ENCODE measurements at places on chromosomes 1 and 21. TPM values are rescaled to one million over a fixed set of nuclear protein-coding genes. Genes with fewer than 3 reads are reported as not detected.

Gene SLC6A9
- total RNA-seq, result 1.6 TPM

Gene KRTAP19-5
- not detected for total RNA-seq

Gene PGLYRP3
- not detected for total RNA-seq

Gene SLC26A9
- total RNA-seq, result 34.0 TPM

Gene FHAD1
- total RNA-seq, result not detected

Gene ADGRB2
- total RNA-seq, result 10.0 TPM

Gene VAV3
- 2.1 TPM for total RNA-seq

Gene UBE2U
- total RNA-seq, result 1.2 TPM

Gene ST6GALNAC5
- total RNA-seq, result 0.62 TPM

Gene PODN
- total RNA-seq, result 19.4 TPM

Gene ZSWIM5
- total RNA-seq, result 0.84 TPM

Gene P3H1
- total RNA-seq, result 6.2 TPM

Gene DONSON
- 7.6 TPM for total RNA-seq

Gene RSPO1
- total RNA-seq, result 0.47 TPM

DNA sequence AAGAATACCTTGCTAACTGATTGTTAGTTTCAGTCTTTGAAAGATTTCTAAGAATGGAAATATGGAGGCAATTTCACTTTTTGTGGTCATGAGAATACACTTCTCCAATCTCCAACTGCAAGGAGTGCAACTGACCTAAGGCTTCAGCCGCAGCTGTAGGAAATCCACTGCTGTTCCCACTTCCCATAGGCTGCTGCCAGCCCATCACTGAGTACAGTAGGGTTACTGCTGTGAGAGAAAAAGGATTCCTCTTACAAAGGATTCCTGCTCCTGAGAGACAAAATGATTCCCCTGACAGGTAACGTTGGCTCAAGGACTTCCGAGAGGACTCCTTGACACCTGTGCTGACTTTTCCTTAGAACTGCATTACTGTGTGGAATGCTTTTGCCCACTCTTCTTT, 87.4 kb downstream of the ADGRL4 start:
- no peak for DNase-seq

GRCh38 chr1:64337475-64337874, 132.5 kb upstream of the CACHD1 start:
- DNase-seq, result no peak

DNA sequence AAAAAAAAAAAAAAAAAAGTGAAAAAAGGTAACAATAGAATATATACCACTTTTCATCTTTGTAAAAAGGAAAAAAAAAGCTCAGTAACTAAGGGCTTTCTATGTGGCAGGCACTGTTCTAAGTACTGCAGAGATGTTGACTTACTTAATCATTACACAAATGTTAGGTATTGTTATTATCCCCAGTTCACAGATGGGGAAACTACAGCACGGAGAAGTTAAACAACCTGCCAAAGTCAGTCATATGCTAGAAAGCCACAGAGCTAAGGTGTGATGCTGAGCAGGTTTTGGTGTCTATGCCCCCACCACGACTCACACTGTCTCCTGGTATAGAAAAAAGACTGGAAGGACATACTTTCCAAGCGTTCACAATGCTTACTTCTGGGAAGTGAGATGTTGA, 6.6 kb upstream of the PNRC2 start:
- DNase-seq, result no peak

GRCh38 chr1:13732971-13733667, 33.1 kb downstream of the PRDM2 start:
- no peak for DNase-seq

GRCh38 chr1:44029260-44029910, 1.9 kb downstream of the SLC6A9 start:
- DNase-seq, result no peak

GRCh38 chr1:214665606-214666110, 62.7 kb downstream of the CENPF start:
- no peak for DNase-seq

DNA sequence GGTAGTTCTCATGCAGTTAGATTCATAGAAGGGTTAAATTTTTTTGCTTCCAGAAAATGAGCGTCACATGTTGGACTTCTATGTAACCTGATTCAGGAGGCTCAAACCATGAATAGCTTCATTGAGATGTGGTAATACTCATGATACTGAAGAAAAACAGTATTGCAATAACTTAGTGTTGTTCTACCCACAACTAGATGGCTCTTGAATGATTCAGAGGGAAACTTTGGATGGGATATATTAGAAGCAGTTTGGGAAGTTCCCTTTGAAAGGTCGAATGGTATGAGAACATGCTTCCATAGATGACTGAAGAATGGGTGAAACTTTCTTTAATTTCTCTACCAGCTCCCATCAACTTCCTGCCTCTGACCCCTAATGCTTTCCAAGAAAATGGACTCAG, 211.7 kb upstream of the PTGFR start:
- no peak for DNase-seq

DNA sequence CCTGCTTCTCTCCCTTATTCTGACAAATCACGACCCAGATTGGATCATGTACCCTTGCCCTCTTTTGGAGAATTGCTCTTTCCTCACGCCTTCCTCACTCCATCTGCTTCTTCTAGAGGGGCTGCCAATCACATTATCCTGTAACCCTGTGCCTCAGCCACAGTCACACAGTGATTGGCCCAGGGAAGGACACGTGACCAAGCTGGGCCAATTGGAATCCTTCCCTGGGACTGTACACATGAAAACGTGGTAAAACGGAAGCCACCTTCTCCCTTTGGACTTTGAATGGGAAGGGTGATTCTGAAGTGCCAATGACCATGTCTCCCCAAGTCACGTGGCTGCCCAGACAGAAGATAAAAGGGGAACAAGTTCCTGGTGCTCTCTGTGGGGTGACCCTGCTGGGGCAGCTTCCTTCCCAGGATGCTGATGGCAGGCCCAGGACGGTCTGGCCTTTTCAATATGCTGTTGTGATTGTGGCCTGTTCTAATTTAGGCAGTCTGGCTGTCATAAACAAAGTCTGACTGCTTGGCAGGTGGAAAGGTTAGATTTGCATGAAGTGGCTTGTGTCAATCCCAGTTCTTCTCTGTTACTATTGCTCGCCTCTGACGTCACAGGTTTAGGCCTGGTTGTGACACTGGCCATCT, 92.9 kb downstream of the UBIAD1 start:
- no peak for DNase-seq

DNA sequence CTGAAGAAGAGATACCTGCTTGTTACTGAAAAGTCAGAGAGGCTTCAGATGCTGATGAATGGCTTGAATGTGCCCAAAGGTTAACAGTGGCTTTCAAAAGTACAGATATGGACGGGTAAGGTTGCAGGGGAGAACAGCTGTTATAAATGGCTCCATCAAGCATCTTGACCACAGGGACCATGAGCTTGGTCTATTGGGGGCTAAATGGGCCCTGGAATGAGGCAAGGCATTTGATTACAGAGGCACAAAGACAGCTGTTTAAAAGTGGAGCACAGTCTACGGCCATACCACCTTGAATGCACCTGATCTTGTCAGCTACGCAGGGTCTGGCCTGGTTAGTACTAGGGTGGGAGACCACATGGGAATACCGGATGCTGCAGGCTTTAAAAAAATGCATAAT, 48.3 kb downstream of the C1orf198 start:
- no peak for DNase-seq

- peak; percentile 83 for DNase-seq
These were observed 10.8 kb downstream of the GPR3 start for GRCh38 chr1:27403065-27403726.

DNA sequence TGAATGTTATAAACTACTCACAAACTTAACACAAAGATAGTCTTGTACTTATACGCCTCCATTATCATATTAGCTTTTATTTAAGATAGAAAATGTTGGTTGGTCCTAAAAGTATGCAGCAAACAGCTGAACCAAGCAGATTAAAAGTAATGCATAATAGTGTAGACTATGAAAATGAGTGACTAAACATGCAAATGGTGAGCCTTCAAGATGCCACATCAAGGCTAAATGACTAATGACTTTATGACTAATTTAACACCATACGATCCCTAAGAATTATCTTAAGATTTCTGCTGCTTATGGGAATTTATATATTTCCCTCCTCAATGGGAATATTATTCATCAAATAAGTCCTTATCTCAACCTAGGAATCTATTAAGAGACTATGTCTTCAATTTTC, 4.6 kb downstream of the GPATCH2 start:
- no peak for DNase-seq

DNA sequence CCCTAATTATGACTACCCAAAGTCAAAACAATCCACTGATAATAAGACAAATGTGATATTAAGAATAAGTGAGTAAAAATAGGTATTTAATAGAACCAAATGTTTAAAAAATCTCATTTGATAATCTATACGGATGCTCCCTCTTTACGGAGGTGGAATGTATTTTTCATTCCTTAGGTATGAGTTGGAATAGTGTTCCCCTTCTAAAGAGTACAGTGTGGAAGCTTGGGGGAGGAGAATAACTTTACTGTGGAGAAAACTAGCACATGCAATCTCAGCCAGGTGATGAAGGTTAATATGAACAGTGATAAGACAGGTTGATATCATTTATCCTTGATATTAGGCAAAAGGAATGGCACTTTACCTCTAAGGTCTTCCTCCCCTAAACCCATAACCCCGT, 74.6 kb downstream of the GPR88 start:
- DNase-seq, result no peak

DNA sequence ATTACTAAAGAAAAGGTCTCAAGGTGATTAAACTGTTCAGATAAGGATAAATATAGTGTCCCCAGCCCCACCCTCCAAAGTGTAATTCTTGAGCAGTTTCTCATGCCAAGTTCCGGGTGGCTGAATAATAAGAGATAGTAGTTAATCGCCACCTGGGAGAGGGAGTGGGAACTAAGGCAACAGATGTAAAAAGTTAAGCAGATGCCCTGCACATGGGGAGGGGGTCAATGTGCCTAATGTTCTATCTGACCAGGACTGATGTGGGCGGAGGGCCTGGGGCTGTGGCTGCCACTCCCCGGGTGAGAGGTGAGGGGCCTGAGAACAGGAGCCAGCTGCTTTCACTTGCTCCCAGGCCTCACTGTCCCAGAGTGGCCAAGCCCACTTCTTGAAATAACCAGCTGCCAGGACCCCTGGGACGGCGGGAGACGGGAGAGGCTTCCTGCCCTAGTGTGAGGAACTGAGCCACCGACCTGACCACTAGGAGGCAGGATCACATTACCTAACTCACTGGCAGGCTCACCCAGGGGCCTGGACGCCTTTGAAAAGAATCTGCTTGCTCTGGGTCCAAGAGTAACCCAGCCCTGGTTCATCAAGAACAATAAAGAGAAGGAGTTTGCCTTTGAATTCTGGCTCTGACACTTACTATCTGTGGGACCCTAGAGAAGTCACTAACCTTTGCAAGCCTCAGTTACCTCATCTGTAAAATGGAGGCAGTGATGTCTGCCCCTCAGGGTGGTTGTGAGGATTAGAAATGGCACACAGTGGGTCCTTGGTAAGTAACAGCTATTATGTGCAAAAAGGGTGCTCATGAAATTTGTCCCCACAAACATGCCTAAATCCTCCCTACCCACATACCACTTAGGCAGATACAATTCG, 179.2 kb downstream of the ATG4C start:
- DNase-seq, result no peak

DNA sequence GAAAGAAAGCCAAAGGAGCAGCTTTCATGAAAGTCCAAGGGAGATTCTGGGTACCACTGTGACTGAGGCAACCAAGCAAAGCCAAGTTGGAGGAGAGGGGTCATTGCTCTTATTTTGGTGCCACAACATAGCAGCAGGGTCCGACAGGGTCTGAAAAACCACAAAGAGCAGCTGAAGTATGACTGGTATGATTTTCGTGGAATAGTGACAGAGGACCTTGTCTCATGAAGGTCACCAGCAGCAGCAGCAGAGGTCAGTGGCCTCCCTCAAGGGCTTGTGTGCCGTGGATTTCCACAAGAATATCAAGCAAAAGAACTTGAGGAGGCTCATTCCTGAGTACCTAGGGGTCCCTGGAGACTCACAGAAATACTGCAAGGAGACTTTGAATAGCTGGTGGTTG, 160.9 kb upstream of the SYT6 start:
- DNase-seq, result no peak

- DNase-seq, result no peak
These were observed 30.9 kb downstream of the ADAMTS5 start for GRCh38 chr21:26935977-26936376.

DNA sequence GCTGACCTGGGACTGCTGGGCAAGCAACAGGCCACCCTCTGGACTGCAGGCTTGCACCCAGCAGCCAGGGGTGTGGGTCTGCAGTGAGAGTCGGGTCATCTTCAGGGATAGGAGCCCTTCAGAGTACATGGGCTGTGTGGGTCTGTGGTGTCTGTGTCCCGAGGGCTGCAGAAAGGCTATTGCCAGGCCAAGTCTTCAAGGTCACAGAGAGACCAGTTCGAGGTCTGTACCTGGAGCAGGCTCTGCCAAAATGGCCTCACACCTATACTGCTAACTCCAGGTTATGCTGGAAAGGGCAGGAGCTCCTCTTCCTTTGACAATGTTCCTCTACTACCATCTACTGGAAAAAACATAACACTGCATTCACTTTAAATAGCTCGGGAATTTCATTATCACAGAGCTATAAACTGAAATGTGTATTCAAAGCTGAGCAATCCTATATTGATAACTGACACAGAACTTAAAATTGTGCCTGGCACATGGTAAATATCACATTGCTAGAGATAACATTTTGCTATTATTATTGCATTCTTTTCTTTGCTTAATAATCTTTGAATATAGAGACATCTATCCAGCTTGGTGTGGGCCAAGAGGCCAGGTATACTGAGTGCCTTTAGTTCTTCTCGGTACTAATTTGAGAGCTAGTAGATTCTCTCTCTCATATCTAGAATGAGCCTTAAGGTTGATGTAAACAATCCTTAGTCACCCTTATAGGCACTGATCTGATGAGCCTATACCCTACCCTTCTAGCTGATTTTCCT, 6.9 kb upstream of the DNAH14 start:
- DNase-seq, result no peak

DNA sequence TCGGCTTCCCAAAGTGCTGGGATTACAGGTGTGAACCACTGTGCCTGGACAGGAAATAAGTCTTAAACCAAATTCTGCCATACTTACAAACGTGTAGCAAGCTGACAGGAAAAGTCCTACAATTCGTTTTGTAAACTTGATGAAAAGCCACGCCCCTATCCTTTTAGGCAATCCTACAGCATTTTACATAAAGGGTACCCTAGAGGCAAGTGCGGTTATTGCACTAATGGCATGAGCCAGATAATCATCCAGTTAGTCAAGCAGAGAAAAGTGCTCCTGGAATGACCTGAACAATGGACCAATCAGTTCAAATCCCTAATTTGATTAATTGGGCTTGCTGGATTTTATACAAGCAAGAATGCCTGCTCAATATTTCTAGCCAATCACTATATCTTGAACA, 338.2 kb downstream of the KIF26B start:
- DNase-seq, result no peak

GRCh38 chr1:244242446-244242845, 191.4 kb downstream of the ZBTB18 start:
- no peak for DNase-seq

DNA sequence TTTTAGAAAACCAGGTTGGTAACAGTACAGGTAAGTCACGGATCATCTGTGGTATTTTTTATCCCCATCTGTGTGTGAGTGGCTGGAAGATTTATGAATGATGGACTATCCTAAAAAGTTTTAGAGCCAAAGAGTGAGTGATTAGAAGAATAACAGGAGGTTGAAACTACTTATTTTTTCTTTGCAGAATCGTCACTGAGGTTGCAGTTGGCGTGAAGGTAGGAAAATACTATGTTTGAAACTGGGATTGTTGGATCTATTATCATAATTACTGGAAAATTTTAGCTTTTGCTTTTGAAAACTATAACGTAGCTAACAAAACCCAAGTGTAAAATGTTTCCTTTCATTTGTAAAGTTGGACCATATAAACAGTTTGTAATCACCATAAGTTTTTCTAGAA, 1.8 kb downstream of the PTBP2 start:
- no peak for DNase-seq

Measured in left ventricle myocardium superior (tissue), 1 donor.